H1 (cell line): ENCODE measurements at places on chromosomes 1 and 21.

- DNase-seq, result no peak
Measured at GRCh38 chr1:190759807-190760206, 282.1 kb upstream of the BRINP3 start.

- peak; percentile 29 for DNase-seq
Measured at GRCh38 chr1:117093091-117093534, 28.4 kb downstream of the TRIM45 start.

DNA sequence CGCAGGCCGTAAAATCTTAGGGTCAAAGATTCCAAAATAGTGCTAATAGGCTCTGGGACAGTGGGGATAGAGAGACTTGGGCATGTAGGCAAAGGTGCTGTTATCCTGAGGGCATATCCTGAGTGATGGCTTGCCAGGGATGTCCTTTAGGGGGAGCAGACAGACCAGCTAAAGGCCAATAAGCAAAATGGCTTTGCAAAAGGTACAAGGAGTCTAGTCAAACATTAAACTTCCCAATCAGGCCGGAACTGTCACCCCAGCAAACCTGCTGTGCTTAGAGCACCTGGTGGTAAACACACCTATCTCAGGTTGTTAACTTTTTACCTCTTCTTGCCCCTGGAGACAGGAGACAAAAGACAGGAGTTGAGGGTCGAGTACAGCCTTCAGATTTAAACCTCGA lies 49.1 kb downstream of the TRABD2B start:
- peak; percentile 27 for DNase-seq

DNA sequence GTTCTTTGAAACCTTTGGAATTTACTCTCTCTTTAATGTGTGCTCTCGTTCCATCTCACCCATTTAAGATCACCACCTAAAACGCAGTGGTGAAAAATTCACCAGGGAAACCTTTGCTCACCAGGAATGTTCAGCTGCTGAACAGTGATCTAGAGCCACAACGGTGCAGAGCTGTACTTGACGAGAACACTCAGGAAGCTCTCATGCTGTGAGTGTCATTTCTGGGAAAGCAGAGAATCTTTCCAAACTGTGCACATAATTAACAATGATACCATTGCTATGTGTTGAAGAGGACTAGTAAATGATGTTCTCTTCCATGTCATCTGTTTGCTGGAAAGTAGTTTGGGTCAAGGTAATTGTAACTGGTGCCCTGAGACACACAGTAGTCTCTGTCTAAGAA lies 117.1 kb downstream of the ZZZ3 start:
- no peak for DNase-seq

- DNase-seq, result no peak
Measured at GRCh38 chr1:80818211-80818610, 982.5 kb upstream of the ADGRL2 start.

DNA sequence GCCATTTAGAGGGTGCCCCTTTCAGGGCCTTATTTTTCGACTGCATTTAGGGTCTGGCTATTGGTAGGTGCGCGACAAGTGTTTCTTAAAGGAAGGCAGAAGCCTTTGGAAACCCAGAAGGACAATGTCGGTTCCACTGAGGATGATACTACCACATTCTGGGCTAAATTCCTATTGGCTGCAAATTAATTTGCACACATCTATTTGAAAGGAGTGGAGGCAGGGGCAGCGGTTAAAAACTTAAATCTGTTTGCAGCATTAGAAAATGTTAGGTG lies 1.1 kb downstream of the PATJ start:
- DNase-seq, result no peak

DNA sequence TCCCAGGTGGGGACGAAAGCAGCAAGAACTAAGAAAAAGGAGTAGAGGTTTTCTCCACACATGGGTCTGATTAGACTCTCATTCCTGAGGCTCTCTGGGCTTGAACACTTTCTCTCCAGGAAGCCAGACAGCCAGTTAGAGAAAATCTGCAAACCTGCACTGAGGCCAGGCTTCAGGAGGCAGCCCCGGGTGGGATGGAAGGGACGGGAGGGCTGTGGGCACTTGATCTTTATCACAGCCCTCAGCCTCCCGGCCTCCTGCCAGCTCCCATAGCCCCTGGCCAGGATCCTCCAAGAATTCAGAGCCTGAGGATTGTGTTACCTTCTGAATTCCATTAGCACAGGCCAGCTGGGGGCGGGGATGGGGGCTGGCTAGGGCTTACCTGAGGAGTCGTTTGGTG lies 40.1 kb downstream of the SERTAD4 start:
- DNase-seq, result peak; percentile 61

GRCh38 chr21:33339918-33340317 lies 15.1 kb downstream of the IFNAR1 start:
- no peak for DNase-seq
